ENCODE measurements at places on chromosomes 2 and 18.

DNA sequence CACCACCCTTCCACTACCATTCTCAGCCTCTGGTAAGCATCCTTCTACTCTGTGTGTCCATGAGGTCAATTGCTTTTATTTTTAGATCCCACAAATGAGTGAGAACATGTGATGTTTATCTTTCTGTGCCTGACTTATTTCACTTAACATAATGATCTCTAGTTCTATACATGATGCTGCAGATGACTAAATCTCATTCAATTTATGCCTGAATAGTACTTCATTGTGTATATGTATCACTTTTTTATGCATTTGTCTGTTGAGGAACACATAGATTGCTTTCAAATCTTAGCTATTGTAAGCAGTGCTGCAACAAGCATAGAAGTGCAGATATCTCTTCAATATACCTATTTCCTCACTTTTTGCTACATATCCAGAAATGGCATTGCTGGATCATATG, 733.3 kb downstream of the SUCLG1 start:
- DNase-seq, result no peak

DNA sequence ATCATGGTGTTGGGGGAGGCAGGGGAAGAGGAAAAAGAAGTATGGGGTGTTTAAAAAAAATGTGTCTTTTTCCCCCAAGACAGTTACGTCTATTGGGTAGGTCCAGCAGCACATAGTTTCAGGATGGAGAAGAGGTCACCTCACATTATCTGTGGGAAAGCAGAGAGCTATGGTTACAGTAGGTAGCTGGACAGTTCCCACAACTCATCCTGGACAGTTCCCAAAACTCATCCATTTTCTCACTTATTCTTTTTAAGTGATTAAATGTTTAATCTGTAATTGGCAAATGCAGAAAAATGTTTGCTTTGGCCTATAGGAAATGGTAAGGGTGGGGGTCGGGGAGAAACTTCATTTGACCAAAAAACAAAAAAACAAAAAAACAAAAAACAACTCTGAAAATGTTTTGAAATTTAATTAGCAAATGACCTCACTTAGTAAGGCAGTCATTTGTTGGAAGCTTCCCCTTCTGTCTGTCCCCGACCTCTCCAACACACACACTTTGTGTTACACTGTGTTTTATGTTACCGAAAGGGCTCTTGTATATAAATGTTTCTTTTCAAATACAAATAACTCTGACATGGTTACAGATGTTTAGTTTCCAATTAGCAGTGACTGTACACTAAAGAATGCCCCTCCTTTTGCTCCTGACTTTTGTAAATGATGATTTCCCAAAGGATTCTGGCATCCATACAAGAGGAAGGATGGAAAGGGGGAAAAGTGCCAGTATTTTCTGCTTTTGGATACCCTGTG, 173.3 kb upstream of the ZFP36L2 start:
- no peak for DNase-seq

DNA sequence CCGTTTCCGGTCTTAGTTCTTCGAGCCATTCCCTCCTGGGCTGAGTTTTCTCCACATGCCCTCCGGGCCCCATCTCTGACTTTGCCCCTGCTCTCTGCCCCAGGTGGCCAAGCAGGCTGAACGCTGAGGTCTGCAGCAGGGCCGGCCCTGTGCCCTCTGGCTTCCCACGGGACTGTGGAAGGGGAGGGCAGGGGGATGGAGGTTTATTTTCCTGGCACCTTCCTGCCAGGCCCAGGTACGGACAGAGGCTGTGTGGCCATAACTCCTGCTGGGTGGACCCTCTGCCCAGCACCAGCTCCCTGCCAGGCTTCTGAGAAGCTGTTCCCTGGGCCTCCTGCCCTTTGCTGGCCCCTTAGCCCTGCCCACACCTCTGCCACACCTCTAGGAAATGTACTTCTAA, 164.0 kb downstream of the TFCP2L1 start:
- DNase-seq, result no peak

DNA sequence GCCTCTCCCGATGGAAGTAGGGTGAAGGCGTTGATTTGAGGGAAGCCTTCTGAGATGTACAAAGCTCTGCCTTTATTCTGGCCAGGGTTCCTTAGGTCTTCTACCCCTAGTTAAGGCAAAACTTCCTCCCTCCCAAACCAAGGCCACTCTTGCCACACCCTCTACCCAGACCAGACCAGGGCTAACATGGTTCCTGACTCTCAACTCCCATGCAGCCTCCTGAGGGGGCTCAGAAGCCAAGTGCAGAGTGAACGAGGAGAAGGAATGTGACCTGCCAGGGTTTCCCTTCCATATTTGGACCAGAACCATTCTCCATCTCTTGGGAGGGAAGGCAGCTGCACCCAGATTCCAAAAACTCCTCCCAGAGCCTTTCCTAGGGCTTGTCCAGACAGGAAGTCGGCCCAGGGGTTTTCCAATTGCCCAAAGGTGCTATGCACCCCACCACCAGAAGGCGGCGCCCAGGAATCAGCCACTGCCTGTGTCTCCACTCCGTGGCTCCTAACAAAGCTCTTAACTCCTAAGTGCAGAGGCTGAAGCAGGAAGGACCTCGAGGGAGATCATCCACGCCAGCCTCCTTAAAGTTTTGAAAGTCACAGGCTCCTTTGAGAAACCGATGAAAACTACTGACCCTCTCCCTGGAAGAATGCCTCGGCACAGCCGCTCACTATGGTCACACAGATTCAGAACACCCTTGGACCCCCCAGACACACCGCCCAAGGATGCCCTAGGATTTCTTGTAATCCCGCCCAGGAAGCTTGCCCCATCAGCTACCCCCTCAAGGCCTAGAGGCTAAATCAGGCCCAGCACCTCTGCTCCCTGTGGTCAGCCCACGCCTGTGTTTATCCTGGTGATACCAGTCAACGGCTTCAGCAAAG, 157.8 kb downstream of the SMAD2 start:
- DNase-seq, result peak; percentile 74

GRCh38 chr2:241138471-241138870, 10.8 kb downstream of the PASK start:
- DNase-seq, result no peak
